ENCODE measurements at places on chromosomes 5 and 9. TPM values are rescaled to one million over a fixed set of nuclear protein-coding genes. Genes with fewer than 3 reads are reported as not detected.
A peak's percentile ranks its signal among the peaks of the same experiment; 100 is the strongest.

DNA sequence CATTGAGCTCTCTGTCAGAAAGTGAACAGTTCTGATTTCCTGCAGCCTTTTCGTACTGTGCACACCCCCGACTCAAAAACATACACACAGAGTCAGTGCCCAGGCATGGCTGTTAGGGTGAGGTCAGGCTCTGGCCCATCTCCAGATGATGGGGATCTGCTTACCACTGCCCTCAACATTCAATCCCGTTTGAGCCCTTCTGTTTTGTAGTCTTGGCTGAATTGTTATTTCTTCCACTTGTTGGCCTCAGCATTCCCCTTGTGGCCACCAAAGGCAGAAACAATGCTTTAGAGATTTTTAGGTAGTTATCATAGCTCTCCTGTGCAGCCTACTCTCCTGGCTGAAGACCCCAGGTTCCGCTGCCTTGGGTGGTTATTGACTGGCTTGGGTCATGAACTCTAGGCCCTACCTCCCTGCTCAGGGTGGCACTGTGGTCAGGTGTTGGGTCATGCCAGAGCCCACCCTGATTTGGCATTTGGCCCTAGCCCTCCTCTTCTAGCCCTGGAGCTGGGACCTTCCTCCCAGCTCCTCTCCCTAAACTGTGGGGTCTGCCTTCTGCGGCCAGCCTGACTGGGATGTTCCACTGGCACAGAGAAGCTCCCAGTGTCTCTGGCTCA lies 7.8 kb upstream of the MYOZ3 start:
- no peak for DNase-seq

GRCh38 chr5:15002173-15002572 lies 130.6 kb upstream of the ANKH start:
- DNase-seq = no peak

GRCh38 chr9:14071484-14071883 lies 242.5 kb downstream of the NFIB start:
- DNase-seq = no peak

DNA sequence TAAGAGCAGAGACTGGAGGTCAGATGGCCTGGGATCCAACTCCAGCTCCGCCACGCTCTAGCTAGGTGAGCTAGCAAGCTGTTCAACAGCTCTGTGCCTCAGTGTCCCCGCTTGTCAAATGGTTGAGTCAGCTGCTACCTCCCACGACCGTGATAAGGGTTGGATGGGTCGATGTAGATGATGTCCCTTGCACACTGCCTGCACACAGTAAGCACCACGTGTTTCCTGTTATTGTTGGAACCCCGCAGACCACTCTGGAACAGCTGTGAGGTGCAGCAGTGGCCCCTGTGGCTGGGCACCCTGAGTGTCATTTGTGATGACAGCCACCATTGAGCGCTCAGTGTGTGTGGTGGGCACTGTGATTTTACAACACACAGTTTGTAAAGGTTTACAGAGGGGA lies 54.0 kb upstream of the CTSL start:
- no peak for DNase-seq

GRCh38 chr5:64505769-64506566 lies at the start of gene RGS7BP:
Gene RGS7BP, plus strand, starts transcription at chr5:64506015. Its CDS starts 610 bp downstream, at chr5:64506625.
- no peak for DNase-seq

DNA sequence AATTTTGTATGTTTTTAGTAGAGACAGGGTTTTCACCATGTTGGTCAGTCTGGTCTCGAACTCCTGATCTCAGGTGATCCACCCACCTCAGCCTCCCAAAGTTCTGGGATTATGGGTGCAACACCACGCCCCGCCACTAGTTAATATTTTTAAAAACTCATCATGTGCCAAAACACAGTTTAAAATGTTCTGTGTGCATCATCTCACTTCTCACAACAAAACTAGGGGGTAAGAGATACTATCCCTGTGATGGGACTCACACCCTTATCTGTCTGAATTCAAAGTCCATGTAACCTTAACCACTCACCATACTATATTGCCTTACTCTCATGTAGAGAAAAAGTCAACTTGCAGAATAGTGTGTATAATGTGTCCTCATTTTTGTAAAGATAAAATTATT lies 2.6 kb downstream of the PKD2L2 start:
- no peak for DNase-seq

DNA sequence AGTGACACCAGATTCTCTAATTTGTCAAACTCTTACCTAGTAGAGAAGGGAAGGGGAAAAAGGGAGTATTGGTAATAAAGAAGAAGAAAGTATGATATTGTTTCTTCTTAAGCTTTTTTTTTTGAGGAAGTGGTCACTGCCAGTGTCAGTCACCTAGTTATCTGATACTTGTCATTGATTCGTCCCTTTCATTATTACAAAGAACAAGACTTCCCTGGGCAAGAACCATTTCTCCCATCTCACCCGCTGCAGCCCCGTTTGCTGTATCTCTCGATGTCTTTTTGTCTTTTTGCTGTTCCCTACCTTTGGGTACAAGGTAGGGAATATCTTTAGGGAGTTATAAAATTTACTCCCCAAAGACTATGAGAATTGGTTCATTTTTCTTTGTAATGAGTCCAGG lies 249.0 kb downstream of the ARHGAP26 start:
- DNase-seq = peak; percentile 68

- no peak for DNase-seq
Measured at GRCh38 chr9:20480249-20480648, 142.1 kb downstream of the MLLT3 start.

GRCh38 chr5:131386779-131387178 lies 122.9 kb downstream of the CDC42SE2 start:
- DNase-seq = no peak

- no peak for DNase-seq
Measured at GRCh38 chr9:89413963-89414638, 83.8 kb downstream of the SEMA4D start.

- DNase-seq = no peak
Measured at GRCh38 chr5:33364406-33364805, 76.4 kb upstream of the TARS1 start.

DNA sequence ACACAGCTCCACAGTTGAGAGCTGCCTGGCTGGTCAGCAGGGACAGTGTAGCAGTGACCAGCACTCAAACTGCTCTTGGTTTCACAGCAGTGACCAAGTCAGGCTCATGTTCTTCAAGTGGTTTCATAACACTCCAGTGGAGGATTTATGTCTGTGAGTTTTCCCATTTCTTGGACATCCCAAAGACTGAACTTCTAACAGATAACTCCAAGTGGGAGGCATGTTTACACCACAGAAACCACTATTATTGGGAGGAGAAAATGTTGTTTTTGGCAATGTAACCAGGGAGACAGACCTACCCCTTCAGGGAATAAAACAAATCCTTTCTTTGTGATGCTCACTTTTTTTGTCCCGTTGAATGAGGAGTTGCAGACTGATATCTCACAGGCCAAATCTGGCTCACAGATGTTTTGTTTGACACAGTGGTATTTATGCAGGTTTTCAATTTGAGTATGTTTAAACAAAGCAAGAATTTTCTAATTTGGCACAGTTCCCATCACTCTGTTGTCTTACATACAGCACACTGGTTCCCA lies 141.5 kb downstream of the RMI1 start:
- no peak for DNase-seq

GRCh38 chr9:18421391-18421790 lies 52.6 kb upstream of the ADAMTSL1 start:
- no peak for DNase-seq

- no peak for DNase-seq
Measured at GRCh38 chr5:74877624-74878304, 11.6 kb upstream of the FAM169A start.

- DNase-seq = no peak
Measured at GRCh38 chr9:114081441-114082016, 3.4 kb upstream of the AMBP start.

- DNase-seq = no peak
Measured at GRCh38 chr5:168365581-168366081, 74.2 kb downstream of the WWC1 start.

GRCh38 chr5:138986186-138986800 lies 111.2 kb upstream of the LRRTM2 start:
- DNase-seq = no peak

DNA sequence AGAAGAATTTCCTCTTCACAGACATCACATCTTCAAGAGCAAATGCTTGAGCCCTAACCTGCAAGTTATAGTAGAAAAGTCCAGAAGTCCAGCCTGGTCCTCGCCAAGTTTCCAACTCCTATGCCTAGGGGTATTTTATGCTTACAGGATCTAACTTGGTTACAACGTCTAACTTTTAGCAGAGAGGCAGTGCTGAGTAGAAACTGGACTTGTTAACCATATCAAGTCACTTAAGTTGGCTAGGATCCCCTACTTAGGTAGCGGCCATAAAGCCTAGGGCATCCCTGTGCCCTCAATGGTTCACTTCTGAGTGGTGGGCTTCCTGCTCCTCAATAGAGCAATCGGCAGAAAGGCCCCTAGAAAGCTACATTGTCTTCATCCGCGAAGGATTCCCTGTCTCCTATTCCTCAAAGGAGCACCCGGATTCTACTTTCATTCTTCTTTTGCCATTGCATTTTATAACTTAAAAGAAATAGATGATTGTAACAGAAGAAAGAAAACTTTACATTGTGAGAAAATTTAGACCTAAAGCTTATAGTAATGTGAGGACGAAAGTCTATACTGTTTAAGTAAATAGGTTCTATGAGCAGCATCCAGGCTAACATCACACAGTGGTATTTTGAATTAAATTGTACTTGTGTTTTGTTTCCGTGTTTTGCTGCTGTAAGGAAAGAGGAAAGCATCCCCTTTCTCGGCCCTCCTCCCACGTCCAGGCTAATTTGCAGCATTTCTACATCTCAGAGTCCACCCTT lies 1.3 kb upstream of the MTAP start:
- DNase-seq = no peak

DNA sequence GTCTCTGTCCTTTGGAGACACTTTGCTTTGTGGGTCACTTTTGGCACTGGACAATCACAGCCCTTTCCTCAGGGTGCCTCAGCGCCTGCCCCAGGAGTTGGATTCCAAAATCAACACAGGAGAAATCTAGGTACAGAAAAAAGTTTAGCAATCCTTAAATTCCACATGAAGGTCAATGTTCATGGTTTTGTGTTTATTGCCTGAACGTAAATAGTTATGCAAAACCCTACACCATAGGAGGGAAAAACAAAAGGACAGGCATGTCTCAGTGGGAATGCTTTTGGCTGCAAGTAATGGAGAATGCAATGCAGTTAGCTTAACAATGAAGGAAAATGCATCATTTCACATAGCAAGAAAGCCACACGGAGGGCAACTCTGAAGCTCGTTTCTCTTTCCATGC lies 6.5 kb upstream of the HMCN2 start:
- no peak for DNase-seq

DNA sequence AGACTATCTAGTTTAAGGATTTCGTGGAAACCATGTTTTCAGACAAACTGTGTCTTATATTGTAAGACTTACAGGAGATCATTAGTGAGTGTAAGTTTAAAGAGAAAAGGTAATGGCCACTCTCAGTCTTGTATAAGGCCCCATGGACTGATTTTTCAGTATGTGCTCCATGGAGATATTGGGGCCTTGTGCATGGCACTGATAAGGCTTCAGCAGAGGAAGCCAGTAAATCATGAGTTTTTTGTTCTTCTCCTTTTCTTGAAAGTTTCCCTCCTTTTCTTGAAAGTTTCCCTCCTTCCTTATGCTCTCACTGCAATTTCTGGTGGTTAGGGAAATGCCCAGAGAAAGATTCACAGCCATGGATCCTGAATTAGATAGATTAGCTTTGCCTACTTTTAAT lies 471.3 kb downstream of the LRRC70 start:
- DNase-seq = no peak

DNA sequence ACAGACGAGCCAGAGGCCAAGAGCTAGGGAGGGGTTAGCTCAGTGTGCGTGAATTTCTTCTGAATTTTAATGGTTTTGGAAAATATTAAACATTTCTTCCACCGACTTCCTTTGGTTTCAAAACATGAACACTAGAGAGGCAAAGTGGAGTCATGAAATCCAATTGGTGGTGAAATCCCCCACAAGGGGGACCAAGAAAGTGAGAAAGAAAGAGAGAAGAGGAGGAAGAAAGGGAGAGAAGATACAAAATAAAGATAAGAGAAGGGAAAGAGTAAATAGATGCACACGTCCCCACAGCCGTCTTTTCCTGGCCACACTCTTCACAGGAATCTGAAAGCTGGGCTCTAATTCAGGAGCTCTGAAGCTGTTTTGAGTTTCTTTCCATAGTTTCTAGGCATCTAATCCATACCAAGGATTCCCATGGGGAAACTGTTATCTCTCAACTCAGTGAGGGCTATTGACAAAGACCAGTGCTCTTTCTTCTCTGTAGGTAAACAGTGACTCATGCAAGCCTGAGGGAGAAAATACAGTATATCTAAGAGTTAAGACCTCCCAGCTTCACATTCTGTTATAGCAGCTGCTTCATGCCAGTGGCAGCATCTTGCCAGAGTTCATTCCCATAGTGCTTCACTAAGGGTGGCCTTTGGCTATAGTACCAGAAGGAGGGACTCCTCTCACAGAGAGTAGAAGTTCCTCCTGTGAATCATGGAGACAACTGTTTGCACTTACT lies 115.8 kb upstream of the LIFR start:
- DNase-seq = no peak

DNA sequence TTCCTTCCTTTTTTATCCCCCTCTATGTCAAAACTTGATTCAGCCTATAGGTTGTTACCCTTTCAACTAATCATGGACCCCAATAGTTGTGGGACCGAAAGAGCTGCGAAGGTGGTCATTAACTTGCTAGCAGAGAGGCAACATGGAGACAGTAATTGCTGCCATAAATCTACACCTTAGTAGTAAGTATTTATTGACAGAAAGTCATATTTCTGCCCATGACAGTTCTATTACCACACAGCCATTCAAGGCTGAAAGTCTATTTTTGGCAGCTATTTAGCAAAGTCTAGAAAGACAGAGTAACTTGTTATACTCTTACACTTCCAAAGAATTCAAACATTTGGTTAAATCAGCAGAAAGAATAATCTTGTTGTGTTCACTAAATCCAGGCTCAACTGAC lies 236.2 kb downstream of the PRELID2 start:
- DNase-seq = no peak

GRCh38 chr9:87420884-87421283 lies 76.8 kb upstream of the DAPK1 start:
- no peak for DNase-seq

- no peak for DNase-seq
Measured at GRCh38 chr5:6066016-6066415, 312.3 kb downstream of the MED10 start.

GRCh38 chr9:86909388-86909787 lies 37.9 kb downstream of the GAS1 start:
- no peak for DNase-seq

- no peak for DNase-seq
Measured at GRCh38 chr5:136192526-136193321, at the start of gene SMIM32. Gene SMIM32, minus strand, starts transcription at chr5:136193162. Its CDS starts 638 bp downstream, at chr5:136192524.

- DNase-seq = no peak
Measured at GRCh38 chr5:143462431-143462830, 58.9 kb upstream of the NR3C1 start.

Gene SPATA31C1
- total RNA-seq = not detected

Gene BRINP1
- not detected for total RNA-seq

Gene ST8SIA4
- total RNA-seq = 20.4 TPM

Gene OTULINL
- not detected for total RNA-seq

Gene RACK1
- total RNA-seq = 7,026 TPM

Gene TMEM215
- total RNA-seq = not detected

Gene GMCL2
- not detected for total RNA-seq

Gene GHR
- total RNA-seq = not detected

Gene PCDHA9
- total RNA-seq = not detected

Gene PRXL2C
- total RNA-seq = 1.9 TPM

Gene FAM13B
- 23.2 TPM for total RNA-seq
